ENCODE measurements at places on chromosomes 1 and 21.

DNA sequence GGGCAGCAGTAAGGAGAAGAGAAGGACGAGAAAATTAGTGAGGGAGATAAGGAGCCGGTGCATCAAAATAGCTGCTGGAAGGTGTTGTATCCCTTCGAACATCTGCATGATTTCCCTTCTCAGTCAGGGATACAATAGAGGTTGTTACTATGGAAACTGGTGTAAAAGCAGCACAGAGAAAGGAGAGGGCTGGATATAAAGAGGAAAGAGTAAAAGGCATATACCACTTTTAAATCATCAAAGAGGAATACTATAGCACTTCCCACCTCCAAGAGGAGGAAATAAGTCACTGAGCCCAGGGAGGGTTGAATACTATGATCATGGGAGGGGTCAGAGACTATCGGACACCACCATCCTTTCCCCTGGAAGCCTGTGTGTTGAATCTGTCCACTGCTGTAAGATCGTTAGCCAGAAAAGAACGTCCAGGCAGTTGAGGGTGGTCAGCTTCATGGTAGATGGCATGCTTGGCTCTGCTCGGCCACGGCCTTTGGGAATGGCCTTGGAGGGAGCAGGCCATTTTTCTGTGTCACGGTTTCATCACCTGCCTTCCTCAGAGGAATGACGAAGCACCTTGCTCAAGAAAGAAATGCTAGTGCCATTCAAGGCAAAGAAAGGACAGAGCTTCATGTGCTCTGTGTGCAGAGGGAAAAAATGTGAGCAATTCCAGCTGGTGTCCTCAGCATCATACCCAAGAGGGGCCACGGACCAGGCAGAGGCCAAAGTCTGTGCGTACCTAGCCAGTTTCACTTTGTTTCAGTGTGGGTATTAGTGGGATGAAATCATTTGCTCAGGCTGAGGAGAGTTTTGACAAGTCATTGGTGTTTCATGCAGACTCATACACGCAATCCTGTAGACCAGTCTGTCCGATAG is 64.2 kb downstream of the IRF2BP2 start:
- DNase-seq = no peak

DNA sequence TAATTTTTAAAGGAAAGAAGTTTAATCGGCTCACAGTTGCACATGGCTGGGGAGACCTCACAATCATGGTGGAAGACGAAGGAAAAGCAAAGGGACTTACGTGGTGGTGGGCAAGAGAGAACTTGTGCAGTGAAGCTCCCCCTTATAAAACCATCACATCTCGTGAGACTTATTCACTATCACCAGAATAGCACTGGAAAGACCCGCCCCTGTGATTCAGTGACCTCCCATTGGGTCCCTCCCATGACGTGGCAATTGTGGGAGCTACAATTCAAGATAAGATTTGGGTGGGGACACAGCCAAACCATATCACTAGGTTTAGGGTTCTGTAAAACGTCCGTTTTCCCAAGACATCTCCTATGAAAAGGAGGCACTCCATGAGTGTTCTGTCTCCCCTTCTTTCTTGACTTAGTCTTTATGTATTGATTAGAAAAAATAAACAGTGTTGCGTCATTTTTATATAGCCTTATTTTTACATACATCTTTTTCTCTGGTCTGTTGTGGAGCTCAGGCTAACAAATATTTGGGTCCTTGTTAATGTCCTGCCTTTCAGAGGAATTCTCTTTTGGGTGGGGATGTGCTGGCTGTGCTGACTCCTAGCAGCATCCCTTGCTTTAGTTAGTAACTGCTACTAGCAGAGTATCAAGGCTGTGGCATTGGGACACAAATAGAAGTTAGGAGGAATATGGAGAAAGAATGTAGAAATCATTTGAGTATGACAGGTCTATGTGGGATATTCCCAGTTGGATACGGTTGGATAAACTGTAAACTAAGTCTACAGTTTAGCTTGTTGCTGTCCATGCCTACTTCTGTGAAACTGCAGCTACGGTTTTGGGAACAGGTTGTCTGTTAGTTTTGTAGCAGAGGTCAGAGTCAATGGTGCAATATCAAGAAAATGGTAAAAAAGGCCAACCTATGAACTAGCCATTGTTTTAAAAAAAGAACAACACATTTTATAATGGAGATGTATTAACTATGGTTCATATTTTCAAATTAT is 23.5 kb downstream of the BACH1 start:
- no peak for DNase-seq

GRCh38 chr1:231781892-231782291 is 155.3 kb downstream of the DISC1 start:
- DNase-seq = no peak

DNA sequence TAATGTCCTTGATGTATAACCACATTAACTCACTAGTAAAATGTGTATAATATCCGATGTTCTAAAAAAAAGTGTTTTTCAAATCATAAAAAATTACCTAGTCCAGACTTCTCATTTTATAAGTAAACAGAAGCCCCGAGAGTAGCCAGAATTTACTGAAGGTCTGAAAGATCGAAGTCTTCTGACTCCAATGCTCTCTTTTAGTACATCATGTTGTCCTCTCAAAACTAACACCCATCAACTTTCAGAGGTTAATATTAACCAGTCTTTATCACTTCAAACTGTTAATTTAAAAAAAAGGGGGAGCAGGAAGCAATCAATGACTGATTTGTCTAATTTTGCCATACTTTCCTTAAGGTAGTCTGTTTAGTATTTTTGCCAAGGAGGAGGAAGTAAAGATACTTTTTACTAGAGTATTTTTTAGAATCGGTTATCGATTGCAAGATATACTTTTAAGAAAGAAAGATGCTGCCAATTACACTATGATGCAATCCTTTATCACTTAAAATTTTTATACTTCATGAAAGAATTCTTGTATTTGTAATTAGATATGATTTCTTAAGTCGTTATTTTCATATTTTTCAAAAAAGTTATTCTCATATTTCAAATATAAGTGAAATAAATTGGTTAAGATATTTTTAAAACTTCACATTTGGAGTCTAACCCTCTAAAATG is 25.5 kb downstream of the CCDC18 start:
- no peak for DNase-seq

DNA sequence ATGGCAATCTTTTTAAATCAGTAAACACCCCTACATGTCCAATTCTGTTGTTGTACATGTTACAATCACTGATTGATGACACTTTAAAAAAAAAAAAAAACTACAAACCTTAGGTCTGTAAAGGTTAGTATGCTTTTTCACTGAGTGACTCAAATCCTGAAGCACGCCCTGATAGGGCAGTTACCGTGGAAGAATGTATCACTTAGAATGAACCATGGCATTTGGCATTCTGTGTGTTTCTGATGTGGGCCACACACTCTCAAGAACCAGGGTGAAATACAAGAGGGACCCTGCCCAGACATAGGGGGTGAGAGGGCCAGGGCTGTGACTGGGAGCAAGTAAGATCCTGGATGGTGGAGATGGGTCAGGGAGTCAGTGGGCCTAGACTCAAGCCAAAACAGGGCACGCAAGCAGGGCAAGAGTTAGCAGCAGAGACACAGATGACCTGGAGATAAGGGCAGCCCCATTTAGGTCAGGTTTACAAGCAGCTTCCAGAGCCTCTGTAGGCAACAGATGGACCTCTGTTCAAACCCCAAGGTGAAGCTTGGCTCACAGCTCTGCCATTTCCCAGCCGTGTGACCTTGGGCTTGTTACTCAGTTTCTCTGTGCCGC is 47.6 kb upstream of the DMRTB1 start:
- no peak for DNase-seq

DNA sequence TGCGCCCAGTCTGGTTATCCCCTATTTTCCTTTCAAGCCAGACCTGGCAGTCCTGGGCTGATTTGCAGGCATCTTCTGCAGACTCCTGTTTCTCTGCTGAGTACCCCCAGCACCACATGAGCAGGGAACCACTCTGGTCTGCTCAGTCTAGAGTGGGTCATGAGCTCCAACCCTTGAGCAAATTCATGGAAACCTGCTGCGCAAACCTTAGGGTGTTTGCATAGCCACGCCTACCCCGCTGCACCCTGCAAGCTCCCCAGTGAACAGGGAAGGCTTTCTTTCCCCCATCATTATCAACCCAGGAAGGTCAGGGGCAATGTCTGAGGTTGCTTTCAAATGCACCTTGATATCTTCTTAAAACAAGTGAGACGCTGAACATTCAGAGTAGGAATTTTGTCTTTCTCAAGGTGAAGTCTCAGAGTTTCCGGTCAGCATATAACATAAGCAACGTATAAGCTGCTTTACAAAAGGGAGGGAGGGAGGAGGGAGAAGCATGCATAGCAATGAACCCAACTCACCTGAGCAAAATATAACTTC is 11.1 kb upstream of the KCNE1 start:
- DNase-seq = no peak

DNA sequence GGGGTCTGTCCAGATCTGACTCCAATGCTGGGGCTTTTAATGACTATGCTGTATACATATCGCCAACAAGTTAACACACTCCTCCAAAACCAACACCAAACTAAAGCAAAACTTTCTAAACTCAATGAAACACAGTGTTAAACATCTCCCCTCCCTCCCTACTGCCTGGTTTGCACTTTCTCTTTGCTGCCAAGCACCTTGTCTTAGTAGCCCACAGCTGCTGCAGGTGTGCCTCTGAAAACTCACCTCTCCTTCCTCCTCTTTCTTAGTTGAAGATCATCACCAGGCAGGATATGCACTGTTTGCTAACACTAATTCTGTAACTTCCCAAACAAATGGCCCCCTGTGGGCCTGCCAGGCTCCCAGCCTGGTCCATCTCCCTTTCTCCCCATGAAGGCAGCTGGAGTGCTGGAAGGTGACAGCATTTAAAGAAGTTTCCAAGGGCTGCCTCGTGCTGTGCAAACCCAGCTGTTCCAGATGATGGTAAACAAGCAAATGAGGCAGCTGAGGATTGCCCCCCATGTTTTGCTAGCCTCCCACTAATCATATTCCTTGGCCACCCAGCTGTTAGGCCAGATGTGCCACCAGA is 213.7 kb downstream of the ASTN1 start:
- DNase-seq = no peak

DNA sequence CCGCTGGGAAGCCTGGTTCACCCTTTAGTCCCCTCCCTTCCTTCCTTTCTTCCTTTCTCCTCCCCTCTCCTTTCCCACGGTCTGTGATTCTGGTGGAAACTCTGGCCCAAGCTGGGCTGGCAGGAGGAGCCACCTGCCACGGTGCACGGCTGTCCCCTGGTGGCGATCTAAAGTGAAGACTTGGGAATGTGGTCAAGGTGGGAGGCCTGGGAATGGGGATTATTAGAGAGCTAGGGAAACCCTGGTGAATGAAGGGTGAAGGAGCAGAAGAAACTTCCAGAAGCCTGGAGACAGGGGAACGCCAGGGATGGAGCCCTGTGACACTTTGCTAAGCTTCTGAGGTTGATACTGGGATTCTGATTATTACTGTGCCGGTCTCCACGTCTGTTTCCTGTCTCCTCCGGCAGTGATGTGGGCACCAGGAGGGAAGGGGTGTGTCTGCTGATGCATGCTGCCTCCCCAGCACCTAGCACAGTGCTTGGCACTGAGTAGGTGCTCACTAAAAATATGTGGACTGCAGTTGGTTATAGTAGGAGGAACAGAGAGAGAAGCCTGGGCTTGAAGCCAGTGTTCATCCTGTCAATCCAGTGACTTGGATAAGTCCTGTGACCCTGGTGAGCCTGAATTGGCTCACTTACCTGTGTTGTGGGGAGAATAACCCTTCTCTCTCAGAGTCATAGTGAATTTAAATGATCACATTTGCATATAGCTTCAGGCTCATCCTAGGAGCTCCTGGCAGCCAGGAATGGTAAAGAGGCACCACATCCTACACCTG is 71.2 kb upstream of the NBPF3 start:
- no peak for DNase-seq

- DNase-seq = no peak
These were observed 54.2 kb downstream of the SH3GLB1 start for GRCh38 chr1:86758570-86758969.

- no peak for DNase-seq
These were observed 18.0 kb upstream of the TTC22 start for GRCh38 chr1:54819195-54819536.

DNA sequence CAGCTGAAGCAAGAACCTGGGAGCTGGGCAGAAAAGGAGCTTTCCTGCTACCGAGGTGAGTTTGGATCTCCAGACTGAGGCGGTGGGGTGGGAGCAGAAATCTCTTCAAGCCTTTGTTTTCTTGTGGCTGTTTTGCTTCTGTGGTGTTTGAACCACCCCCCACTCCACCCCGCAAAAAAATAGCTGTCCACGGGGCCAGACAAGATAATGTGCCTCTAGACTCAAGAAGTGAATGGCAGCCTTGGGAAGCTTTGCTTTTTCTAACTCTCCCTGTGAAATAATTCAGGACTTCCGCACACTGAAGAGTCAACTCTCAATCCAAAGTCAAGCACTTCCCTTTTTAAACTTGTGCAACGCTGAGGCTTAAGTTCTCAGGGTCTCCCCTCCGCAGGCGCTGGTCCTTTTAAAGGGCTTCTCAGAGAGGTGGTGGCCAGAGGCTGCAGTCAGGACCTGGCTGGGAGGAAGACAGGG is 159.6 kb upstream of the COA6 start:
- DNase-seq = no peak

GRCh38 chr1:168287237-168287664 is 6.6 kb downstream of the TBX19 start:
- DNase-seq = no peak

DNA sequence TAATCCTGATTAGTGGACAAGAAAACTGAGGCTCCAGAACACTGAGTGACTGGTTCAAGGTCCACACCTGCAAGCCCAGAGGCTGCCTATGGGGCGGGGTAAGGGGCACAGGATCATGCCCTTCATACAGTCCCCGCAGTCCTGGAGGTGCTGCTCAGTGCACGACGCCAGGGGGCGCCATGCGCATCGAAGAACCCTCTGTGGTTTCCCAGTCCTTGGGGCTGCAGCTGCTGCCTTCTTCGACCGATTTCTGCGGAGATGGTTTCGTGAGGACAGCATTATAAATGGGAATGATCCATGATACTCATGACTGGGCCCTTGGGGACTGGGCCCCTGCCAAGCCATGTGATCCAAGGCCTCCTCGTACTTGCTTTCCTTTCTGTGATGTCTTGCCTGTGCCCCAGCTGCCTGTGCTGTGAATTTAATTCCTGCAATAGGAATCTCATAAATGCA is 37.1 kb upstream of the ARHGEF10L start:
- DNase-seq = peak; percentile 12

DNA sequence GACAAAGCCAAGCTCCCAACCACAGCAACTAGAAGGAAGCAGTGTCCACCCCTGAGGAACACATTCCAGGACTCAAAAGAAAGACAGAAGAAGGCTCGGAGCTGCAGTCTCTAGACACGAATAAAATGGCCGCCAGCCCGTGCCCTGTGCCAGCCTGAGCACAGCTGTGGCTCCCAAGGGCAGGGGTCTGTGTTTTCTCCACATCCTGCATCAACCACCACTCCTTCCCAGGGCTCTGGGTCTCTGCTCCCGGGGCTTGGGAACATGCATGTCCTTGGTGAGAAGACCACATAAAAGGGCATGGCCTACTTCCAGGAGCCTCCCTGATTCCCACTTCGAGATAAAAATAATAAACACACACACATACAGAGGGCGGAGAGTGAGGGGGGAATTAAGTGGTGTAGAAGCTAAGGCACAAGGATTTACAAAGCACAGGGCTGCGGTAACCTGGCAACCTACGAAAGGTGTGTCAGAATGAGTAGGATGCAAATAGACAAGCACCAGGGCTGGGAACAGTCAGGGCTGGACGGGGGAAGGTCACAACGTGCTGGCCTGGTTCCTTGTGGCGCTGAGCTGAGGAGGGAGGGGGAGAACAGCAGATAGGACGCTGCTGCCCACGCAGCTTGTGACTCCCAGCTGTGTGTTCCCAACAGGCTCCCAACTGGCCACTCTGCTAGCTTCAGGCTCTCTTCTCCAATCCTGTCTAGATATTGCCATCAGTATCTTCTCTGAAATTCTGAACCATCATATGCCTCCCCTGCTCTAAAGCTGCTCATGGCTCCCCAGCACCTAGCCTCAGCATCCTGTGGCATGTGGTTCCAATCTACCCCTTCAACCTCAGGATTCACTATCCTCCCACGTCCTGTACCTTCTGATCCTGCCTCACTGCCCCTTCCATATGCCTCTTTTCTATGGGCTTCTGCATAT is 72.5 kb downstream of the CD34 start:
- DNase-seq = no peak
